Anterior cingulate cortex (tissue), 58 donors: ENCODE measurements at places on chromosomes 6 and 20.

GRCh38 chr6:21501021-21501354, 92.6 kb upstream of the SOX4 start:
- DNase-seq: no peak

DNA sequence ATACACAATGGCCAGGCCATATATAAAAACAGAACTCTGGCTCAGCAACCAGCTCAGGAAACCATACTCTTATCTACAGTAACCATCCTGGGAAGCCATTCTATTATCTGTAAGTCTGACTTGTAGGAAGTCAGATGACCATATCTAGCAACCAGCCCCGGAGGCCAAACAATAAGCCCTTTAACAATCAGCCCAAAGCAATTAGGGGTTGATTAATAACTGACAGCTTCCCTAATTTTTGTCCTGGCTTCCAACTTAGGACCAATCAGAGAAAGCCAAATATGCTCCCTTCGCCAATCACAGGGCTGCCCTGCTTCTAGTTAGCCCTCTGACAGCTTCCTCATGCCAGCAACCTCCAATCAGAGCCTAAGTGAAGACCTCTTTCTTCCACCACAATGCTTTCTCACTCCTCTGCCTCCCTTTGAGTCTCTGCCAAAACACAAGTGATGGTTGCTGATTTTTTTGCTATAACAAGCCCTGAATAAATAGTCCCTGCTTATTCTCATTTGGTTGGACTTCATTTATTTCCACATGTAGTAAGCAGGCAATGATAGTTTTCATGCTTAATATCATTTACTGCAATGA, 37.8 kb upstream of the STXBP5 start:
- no peak for DNase-seq

DNA sequence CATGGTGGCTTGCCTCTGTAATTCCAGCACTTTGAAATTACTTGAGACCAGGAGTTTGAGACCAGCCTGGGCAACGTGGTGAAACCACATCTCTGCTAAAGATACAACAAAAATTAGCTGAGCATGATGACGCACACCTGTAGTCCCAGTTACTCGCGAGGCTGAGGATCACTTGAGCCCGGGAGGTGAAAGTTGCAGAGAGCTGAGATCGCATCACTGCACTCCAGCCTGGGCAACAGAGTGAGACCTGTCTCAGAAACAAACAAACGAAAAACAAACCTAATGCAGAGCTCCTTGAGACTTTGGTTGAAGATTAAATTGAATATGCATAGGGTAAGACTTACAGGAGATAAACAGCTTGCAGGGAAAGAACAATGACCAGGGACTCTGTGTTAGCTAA, 80.8 kb downstream of the SCAF8 start:
- no peak for DNase-seq

DNA sequence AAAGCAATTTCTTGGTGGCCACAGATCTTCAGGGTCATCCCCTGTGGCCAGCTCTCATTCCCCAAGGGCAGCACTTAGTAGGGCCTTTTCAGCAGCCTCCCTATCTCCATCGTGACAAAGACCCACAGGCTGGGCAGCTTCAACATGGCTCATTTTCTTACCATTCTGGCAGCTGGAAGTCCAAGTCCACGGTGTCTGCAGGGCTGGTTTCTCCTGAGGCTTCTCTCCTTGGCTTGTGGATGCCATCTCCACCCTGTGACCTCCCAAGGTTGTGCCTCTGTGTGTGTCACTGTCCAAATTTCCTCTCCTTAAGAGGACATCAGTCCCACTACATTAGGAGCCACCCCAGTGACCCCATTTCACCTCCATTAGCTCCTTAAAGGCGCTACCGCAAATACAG, 161.7 kb downstream of the CDH4 start:
- no peak for DNase-seq

DNA sequence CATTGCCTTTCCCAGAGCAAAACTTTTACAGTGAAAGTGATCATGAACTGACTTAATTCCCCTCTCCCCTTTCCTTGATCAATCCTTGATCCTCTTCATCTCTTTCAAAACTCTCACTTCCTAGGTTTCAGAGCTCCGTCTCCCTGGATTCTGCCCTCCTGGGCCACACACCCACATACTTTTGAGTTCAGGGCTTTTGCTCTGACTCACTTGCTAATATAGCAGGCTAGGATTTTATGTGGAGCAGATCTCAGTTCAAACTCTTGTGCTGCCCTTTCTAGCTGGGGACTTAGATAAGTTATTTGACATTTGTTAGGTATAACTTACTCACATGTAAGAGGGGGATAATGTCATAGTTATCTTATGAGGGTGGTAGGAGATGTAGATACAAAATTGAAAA, 109.1 kb upstream of the MLIP start:
- DNase-seq: no peak

DNA sequence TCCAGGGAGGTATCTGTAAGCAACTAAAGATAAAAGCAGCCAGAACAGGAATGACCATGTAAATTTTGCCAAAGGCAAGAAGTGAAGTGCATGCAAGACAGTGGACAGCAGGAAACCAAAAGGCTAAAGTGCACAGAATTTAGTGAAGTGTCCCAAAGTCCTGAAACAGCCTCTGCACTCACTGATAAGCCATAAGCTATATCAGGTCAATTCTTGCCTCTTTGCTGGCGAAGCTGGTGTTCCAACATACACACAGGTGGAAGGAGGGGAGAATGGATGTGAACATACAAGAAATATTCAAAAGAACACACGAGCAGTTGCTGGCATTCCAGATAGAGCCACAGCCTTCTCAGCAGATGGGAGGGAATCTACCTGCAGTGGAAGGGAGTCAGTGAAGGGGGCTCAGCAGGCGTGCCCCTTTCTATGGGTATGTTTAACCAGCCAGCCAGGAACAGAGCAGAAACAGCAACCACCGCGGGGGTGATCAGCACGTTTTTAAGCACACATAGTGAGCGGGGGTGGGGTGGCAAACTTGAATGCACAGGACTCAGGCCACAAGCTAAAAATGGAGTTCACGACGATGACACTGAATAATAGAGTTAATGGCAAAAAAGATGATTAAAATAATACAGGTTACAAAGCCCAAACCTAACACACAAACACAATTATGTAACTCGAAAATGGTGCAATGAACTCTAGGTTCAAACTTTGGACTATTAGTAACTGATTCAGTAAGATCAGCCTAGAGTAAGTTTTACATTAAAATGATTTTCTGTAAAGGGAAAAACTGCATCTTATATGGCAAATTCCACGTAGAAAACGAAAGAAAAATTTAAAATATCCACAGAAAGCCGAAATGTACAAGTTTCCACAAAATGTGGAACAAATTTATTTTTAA, 1.2 kb downstream of the ECI2 start:
- DNase-seq: no peak

DNA sequence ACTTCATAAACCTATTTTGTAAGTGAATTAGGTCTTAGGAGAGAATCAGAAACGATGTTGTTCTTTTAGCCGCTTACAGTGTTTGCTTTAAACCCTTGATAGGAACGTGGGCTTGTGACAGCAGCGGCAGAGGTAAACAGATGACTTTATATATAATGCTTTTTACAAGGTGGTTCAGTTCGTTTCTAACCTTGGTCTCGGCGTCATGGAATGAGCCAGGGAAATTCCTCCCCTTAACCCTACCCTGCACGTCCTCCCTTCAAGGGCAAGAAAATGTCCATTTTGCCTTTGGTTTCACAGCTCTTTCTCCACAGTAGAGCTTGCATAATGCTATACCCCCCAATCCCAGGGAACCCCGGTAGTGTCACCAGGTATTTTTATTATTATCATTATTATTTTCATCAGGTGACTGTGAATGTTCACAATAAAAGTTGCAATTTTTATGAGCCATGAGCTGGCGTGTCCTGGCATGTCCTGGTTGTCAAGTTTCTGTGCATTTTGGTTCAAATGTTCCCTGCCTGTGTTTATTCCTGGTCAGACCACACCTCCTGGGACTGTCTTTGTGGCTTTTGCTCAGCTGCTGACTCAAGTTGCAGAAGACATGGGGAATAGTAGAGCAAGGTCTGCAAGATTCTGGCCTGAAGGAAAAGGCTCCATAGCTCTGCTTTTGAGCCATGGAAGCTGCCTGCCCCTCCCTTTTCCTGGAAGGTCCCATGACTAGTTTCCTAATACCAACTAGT, 112.8 kb upstream of the BMP2 start:
- no peak for DNase-seq

- no peak for DNase-seq
Observed at GRCh38 chr6:106790149-106790770, 160.9 kb downstream of the QRSL1 start.

- no peak for DNase-seq
Observed at GRCh38 chr20:48184229-48184628, 398.9 kb upstream of the SULF2 start.

- no peak for DNase-seq
Observed at GRCh38 chr6:95576218-95576997, 927 bp upstream of the MANEA start.

DNA sequence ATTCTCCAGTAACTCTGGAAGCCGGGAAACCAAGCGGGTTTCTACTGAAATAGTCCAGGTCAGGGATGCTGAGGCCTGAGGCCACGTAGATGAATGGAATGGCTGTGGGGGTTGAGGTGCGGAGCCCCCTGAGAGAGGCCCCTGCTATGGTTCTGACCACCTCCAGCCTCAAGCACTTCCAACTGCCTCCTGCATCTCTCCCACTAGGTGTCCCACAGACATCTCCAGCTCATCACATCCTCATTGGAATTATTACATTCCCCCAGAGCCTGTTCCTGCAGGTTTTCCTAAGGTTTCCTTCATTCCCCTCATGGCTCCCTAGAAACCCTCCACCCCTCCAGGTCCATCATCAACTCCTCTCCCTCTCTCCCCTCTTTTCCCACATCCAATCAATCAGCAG, 48.7 kb downstream of the UNC5CL start:
- no peak for DNase-seq

- no peak for DNase-seq
Observed at GRCh38 chr6:31794294-31794865, 1.2 kb downstream of the VARS1 start.

DNA sequence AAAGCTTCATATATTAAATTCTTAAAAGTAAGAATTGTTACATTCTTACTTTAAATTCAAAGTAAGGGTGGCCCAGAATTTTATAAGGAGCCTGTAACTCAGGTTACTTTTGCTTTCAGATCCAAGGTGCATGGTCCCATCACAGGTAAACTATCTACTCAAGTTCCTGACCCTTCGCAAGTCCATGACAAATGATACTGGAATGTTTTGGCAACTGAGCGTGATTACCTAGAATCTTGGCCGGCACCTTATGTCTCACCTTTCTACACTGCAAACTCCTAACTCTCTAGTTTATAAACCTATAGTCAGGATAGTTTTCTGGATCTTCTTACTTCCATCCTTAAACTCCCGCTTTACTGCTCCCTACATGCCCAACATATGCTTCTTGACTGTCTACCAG, 67.9 kb upstream of the HMGN3 start:
- DNase-seq: no peak

DNA sequence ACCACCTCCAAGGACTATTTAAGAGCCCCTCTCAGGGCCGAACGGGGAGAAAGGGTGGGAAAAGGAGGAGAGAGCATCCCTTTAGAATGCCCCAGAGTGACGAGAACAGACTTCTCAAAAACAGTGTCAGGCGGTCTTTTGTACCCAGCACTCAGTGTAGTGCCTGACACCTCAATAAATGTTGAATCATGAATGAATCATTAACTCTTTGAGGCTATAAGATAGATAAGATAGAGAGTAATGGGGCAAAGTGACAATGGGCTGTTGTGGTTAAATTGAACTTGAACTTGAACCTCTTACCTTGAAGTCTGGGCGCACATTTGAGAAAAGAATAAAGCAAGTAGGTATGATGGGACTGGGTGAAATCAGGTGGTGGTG, 7.4 kb downstream of the TCF21 start:
- no peak for DNase-seq

DNA sequence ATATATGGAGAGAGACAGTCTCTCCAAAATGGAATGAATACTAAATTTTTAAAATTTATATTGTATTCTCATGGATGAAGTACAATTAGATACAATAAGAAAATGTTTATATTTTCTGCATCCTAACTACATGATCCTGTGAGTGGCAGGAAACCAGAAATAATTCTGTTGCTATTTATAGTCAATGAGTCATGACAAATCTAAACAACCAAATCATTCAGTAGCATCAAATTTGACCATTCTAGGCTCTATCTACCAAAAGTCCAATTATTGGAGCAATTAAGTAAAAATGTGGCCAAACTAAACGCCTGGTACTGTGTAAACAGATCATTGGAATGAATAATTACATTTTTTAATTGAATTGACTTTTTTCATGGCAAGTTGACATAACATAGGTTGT, 959.8 kb downstream of the EPHA7 start:
- no peak for DNase-seq

- no peak for DNase-seq
Observed at GRCh38 chr6:35552285-35552917, 39.7 kb upstream of the TULP1 start.

DNA sequence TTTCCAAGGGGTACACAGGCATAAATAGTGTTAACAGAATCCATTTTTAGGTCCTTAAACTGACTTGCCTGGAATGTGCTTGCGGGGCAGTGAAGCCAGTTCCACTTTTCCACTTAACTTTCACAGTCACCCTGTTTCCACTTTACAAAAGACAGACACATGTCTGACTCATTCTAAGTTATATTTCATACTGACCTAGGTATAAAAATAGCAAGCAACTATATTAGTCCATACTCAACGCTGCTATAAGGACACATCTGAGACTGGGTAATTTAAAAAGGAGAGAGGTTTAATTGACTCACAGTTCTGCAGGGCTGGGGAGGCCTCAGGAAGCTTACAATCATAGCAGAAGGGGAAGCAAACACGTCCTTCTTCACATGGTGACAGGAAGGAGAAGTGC, 88.2 kb downstream of the MTFR2 start:
- no peak for DNase-seq

- no peak for DNase-seq
Observed at GRCh38 chr6:94045099-94045829, 625.9 kb upstream of the EPHA7 start.

DNA sequence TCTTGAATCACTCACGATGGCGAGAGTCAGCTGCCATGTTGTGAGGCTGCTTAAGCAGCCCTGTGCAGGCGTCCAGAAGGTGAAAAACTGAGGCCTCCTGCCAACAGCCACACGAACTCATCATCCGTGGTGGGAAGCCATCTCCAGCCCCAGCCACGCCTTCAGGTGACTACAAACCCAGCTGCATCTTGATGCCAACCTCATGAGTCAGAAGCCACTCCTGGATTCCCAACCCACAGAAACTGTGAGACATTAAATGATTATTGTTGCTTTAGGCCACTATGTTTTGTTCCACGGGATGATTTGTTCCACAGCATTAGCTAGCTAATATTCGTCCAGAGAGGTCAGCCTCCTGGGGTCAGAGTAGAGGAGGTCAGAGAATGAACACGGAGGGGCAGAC, 80.5 kb downstream of the SNX5 start:
- no peak for DNase-seq
